ENCODE measurements at places on chromosomes 7 and 10. TPM values are rescaled to one million over a fixed set of nuclear protein-coding genes. Genes with fewer than 3 reads are reported as not detected.

The PLPP4 gene
- total RNA-seq = 0.31 TPM

The PPP2R2D gene
- total RNA-seq = 42.7 TPM

The CUZD1 gene
- total RNA-seq = 0.92 TPM

The KIAA1217 gene
- 17.5 TPM for total RNA-seq

The NRCAM gene
- 20.0 TPM for total RNA-seq

The MALRD1 gene
- total RNA-seq = 0.11 TPM

The ITGA8 gene
- not detected for total RNA-seq

The ZNF117 gene
- total RNA-seq = 0.92 TPM

The IFIT1 gene
- 111 TPM for total RNA-seq

The HOXA6 gene
- total RNA-seq = 3.4 TPM

The KIF20B gene
- 30.4 TPM for total RNA-seq

The MMP21 gene
- not detected for total RNA-seq

The CNTNAP2 gene
- 0.17 TPM for total RNA-seq

The LGI1 gene
- not detected for total RNA-seq

The STRIP2 gene
- total RNA-seq = 16.9 TPM

The ALOX5 gene
- not detected for total RNA-seq

The TCAF2 gene
- 0.14 TPM for total RNA-seq

The NODAL gene
- total RNA-seq = 0.14 TPM

The FGF8 gene
- total RNA-seq = not detected

The PSTK gene
- total RNA-seq = 3.8 TPM

The CCL24 gene
- not detected for total RNA-seq

The NXPH1 gene
- not detected for total RNA-seq

The HOXA7 gene
- 13.3 TPM for total RNA-seq

The ITPRID1 gene
- not detected for total RNA-seq

The CCDC136 gene
- total RNA-seq = 2.4 TPM

The MSMB gene
- not detected for total RNA-seq

The SPDYE2B gene
- not detected for total RNA-seq

The FRAT1 gene
- total RNA-seq = 1.0 TPM

The SNCG gene
- total RNA-seq = 1.7 TPM

The HOXA2 gene
- 0.31 TPM for total RNA-seq

The NRP1 gene
- total RNA-seq = 58.2 TPM

The WNT8B gene
- total RNA-seq = not detected

The EPDR1 gene
- total RNA-seq = not detected

The TMEM178B gene
- total RNA-seq = not detected

The SH2D4B gene
- total RNA-seq = not detected

The NSUN6 gene
- total RNA-seq = 7.8 TPM

The UCMA gene
- not detected for total RNA-seq

The ASB15 gene
- not detected for total RNA-seq

The SPRN gene
- not detected for total RNA-seq

The NPSR1 gene
- not detected for total RNA-seq

The CPXM2 gene
- not detected for total RNA-seq

The CDNF gene
- total RNA-seq = 0.34 TPM

The MGMT gene
- 12.6 TPM for total RNA-seq

The FZD1 gene
- 4.1 TPM for total RNA-seq

The AOC1 gene
- not detected for total RNA-seq

The MARVELD1 gene
- total RNA-seq = 58.6 TPM

The SFTPA1 gene
- not detected for total RNA-seq

The RNF148 gene
- total RNA-seq = not detected

The INMT gene
- not detected for total RNA-seq

The FLNC gene
- total RNA-seq = 0.61 TPM

The LHFPL3 gene
- total RNA-seq = not detected

The CFAP58 gene
- 0.17 TPM for total RNA-seq

The GPR22 gene
- total RNA-seq = not detected

The ATG9B gene
- total RNA-seq = 0.18 TPM

The ST8SIA6 gene
- total RNA-seq = not detected

The AZGP1 gene
- 0.71 TPM for total RNA-seq
